Stimulated activated CD8-positive, alpha-beta memory T cell treated with anti-CD3 and anti-CD28 coated beads, Interleukin-4, amount 100 ng/mL, for 1 hour (primary cell): ENCODE measurements at places on chromosomes 5 and 9.

GRCh38 chr5:147507480-147508126 lies 2.3 kb downstream of the DPYSL3 start:
- DNase-seq: no peak

DNA sequence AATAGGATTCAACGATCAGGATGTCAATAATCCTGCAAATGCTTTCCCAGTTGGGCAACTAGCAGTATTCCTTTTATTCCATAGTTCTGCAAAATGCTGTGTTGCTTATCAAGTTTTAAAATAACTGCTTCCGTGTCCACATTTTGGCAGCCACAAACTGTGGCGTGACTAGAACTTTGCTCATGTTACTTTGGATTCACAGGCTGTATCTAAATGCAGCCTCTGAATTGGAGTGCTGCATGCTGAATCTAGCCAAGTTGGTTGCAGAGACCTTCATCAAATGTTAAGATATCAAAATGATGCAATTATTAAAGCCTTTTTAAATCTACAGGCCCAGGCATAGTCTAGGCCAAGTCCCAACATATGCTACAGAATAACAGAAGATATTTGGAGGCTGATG lies 249.2 kb downstream of the NR2F1-AS1 start:
- DNase-seq: no peak

DNA sequence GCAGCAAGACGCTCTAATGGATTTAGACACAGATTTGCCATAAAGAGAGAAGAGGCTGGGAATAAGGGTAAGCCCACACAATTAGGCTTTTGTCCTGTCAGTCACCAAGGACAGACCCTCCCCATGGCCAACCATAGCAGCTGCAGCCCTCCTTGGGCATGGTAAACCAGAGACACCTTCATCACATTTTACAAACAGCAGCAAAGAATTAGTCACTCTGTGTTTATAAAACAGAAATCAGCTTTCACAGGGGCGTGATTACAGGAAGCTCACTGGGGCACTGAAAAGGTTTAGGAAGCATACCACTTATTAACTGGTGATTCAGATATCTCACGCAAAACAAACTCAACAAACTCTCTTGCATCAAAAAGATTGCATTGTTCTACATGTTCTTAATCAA lies 37.3 kb upstream of the ZNF622 start:
- no peak for DNase-seq

- no peak for DNase-seq
These were observed 5.2 kb upstream of the GCNT4 start for GRCh38 chr5:75057561-75057960.

DNA sequence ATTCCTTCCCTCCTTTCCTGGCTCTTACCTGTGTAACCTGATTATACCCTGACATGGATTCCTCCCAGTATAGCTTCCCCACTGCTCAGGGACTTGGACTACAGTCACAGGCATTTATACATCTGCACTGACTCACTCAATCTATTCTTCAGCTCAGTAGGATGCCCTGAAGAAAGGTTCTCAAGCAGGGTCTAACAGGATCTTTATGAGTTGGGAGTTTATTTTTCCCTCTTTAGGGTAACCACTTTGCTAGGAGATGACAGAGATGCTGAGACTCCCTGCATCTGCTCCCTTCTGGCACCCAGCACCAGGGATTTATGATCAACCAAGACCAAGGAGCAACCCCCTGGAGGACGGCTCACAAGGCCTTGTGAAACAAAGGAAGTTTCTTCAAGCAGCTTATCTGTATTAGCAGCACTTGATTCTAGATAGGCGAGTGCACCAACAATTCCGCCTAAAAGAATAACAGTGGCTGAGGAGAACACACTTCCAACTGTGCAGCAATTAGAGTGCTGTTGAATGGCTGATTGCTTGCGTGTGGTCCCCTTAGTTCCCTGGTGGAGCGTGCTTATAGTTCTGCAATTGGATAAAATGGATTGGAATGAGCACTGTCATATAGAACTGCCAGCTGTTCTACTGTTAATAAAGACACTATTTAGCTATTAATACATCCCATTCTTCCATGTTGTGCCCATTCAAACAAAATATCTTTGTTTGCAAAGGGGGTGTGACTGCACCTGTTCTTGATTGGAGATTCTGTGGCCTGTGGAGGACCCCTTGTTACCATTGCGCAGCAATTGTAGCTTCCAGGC lies 482.6 kb downstream of the ZNF608 start:
- no peak for DNase-seq

DNA sequence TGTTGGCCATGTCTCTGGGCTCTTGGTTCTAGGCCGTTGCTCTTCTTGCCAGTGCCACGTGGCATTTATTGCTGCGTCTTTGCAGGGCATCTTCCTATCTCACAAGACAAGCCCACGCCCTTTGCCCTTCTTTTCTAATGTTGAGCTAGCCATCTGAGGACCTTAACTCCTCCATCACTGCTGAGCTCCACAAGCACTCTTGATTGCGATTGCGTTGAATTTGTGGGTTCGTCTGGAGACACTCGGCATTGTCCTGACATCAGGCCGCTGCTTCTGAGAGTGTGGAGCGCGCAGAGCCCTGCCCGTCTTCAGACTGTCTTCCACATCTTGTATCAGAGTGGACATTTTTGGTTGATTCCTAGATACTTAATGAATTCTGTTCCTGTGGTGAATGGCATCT lies 14.5 kb upstream of the FCN1 start:
- DNase-seq: no peak

DNA sequence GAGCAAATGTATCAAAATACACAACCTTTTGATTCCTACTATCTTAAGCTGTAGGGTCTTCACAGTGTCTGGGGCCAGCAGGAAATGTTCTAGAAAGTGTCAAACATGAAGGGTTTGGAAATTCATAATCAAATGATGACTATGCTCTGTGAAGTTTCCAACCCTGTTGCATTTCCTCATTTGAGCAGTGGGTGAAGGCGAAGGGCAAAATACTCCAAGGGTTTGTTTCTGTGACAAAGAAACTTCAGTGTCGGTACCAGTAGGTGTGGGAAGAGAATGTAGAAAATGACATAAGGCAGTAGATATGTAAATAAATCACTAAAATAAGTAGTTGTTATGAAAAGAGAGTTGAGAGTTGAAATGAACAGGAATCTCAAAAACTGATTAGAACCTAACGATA lies 576 bp downstream of the ALDOB start:
- DNase-seq: no peak

DNA sequence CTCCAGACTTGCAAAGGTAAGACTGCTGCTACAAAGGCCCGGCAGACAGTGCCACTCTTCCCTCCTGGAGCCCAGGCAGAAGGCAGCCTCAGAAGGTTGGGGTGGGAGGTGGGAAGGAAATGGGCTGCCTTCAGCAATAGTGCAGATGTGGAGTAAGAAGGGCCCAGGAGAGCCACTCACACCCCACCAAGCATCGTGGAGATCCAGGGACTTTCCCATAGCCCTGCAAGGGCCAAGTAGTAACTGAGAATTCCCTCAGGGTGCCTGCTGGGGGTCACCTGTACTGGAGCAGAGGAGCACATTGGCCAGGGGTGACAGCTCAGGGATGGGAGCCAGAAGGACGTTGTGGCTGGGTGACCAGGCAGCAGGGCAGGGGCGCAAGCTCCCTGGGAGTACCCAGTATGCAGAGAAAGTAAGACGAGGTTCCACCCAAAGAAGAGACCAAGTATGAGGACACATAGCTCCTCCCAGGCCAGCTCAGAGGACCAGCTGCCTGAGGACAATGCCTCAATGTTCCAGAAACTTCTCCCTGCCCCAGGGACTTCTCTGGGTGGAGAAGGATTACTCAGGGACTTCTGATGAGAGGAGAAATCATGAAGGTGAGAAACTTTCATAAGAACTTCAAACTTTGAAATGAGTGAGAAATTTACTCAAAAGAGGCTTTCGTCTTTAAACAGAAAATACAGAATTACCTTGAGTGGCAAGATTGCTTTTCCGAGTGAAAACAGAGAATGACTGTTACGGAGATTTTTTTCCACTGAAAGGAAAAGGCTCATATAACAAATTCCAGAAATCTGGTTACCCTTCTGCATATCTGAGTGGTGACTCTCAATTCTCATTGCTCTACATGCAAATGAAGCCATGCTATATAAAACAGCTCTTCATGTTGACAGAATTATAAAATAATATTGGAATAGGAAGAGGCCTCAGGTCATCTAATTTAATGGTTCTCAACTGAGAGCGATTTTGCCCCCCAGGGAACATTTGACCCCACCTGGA lies 87.9 kb upstream of the TRIO start:
- no peak for DNase-seq

DNA sequence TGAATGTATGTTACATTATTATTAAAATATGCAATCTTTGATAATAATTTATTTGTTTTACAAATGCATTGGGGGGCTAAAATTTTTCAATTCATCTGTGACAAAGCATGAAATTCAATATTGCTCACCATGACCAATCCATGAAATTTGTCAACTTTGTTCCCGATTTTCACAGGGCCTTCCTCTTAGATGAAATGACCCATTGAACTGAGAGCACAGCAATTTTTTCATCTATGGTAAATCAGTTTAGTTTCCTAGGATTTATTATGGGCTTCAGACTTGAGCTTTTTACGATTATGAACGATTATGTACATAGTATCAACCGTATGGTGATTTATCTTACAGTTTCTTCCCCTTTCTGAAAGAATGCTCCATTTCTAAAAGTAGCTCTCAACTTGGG lies 157.3 kb downstream of the KIAA0825 start:
- DNase-seq: no peak

GRCh38 chr5:102807878-102808502 lies 52.9 kb downstream of the PAM start:
- no peak for DNase-seq

DNA sequence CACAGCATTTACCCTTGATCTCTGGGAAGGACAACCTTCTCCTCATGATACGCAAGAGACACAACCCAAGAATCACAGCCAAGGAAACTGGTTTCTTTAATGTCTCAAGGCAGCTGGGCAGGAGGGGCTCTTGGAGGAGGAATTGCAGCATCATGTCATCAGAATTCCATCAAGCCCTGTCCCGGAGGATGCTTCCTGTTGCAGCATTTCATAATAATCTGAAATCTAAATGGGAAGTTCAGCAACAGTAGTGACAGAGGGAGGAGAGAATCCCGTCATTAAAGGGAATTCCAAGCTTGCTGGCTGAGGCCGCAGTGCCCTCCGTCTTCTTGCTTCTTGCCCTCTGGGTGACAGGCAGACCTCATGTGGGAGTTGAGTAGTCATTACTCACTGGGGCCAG lies 192.7 kb downstream of the TENT4A start:
- DNase-seq: no peak

- no peak for DNase-seq
These were observed 10.9 kb upstream of the SLC25A51 start for GRCh38 chr9:37914701-37915358.

GRCh38 chr5:144844086-144844485 lies 673.4 kb downstream of the KCTD16 start:
- DNase-seq: no peak

GRCh38 chr9:129752900-129753729 lies at the start of gene PTGES:
TSS of gene PTGES (minus strand) at chr9:129753042. CDS start at chr9:129753012, 30 bp downstream.
- DNase-seq: no peak
